ENCODE measurements at places on chromosomes 12 and 14.

- no peak for DNase-seq
These were observed 160.9 kb downstream of the VRK1 start for GRCh38 chr14:96958057-96958456.

- DNase-seq: no peak
These were observed at the start of gene BDKRB1 for GRCh38 chr14:96255501-96256366. TSS of gene BDKRB1 (plus strand) at chr14:96256210. CDS start at chr14:96263683, 7,473 bp downstream.

GRCh38 chr14:65003394-65003793, 16.7 kb downstream of the FNTB start:
- no peak for DNase-seq

- DNase-seq: peak; percentile 51
These were observed 23.2 kb downstream of the NGDN start for GRCh38 chr14:23492618-23493272.

DNA sequence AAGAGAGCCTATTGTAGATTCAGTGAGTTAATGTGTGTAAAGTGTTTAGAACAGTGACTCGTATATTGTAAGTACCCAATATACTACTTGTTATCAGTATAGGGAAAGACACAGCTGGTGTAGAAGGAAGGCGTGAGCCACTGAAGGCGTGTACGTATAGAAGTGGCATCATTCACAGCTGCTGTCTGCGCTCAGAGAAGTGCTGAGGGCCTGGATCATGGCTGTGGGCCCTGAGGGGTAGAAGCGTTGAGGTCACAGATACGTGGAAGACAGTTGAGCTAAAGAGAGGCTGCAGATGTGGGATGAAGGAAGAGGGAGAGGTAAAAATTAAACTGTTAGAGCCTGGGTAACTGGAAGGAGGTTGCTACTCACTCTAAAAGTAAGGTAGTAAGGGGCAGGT, 5.9 kb downstream of the C12orf75 start:
- no peak for DNase-seq

DNA sequence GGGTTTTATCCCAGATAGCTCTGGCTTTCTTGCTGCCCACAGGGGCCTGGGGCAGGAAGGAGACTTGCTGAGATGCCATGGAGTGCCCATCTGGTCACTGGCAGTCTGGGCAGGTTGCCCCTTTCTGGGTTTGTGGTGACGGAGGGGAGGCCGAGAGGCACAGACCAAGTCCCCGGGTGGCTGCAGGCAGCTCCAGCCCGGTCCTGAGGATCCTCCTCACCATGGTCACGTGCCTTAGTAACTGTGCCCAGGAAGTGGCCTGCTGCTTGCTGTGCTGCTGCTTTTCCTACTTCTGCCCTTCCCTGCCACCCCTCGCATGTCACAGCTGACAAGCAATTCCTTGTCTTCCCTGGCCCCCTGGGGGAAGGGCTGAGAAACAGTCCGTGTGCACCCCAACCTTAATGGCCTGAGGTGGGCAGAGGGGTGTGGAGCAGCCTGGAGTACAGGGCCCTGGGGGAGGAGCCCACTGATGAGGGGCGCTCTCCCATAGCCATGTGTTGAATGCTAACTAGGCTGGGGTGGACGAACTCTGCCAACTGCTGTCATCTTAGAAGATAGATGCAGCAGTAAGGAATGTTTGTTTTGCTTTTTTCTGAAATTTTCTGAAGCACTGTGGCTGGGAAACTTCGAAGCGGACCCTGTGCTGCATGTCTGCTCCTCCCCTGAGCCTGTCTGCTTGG, 54.9 kb upstream of the SRSF5 start:
- no peak for DNase-seq

DNA sequence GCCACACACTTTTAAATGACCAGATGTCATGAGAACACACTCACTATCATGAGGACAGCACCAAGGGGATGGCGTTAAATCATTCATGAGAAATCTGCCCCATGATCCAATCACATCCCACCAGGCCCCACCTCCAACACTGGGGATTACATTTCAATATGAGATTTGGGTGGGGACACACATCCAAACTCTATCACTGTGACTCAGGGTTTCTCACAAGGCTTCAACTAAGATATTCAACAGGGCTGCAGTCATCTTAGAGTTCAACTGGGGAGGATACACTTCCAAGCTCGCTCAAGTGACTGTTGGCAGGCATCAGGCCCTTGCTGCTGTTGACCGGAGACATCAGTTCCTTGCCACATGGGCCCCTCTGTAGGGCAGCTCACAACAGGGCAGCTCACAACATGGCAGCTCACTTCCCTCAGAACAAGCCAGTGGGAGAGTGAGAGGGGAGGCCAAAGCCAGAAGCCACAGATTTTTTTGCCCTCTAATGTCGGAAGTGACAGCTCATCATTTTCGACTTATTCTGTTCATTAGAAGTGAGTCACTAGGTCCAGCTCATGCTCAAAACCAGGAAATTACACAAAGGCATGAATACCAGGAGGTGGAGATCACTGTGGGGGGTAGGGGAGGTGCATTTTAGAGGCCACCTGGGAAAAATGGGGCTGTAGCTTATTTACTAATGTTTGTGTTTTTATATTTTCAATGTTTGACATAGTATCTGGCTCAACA, 50.8 kb upstream of the PTHLH start:
- DNase-seq: no peak

- no peak for DNase-seq
These were observed 113.1 kb upstream of the OVCH1 start for GRCh38 chr12:29610473-29611170.

- peak; percentile 51 for DNase-seq
These were observed 59.2 kb upstream of the TSPAN8 start for GRCh38 chr12:71216725-71217579.

DNA sequence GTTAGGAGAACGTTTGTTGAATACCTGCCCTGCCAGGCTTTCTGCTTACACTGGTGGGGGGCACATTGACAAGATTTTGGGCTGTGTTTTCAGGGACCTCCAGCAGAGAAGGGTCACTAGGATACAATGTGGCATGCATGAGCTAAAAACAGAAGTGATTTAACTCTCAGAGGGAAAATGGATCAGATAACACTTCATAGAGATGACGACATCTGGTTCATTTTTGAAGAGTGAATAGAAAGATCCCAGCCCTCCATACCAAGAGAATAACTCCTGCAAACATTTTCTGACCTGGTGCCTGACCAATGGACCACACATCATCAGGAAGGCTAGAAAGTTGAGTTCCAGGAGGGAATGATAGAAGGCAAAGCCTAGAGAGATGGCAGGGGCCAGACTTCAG, 33.7 kb downstream of the CKB start:
- no peak for DNase-seq

DNA sequence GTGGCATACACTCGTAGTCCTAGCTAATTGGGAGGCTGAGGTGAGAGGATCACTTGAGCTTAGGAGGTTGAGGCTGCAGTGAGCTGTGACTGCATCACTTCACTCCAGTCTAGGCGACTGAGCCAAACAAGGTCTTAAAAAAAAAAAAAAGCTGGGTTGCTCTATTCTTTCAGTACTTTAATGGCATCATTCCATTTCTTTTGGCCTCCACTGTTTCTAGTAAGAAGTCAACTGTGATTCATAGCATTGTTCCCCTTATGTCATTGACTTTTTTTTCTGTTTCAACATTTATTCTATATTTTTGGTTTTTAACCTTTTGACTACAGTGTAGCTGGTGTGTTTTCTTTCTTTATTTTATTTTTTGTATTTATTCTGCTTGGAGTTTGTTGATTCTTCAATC, 16.7 kb upstream of the PRKCH start:
- DNase-seq: no peak

GRCh38 chr12:118813778-118814357, 167.5 kb upstream of the SRRM4 start:
- DNase-seq: peak; percentile 19

GRCh38 chr14:36652542-36653201, 9.0 kb upstream of the PAX9 start:
- no peak for DNase-seq

DNA sequence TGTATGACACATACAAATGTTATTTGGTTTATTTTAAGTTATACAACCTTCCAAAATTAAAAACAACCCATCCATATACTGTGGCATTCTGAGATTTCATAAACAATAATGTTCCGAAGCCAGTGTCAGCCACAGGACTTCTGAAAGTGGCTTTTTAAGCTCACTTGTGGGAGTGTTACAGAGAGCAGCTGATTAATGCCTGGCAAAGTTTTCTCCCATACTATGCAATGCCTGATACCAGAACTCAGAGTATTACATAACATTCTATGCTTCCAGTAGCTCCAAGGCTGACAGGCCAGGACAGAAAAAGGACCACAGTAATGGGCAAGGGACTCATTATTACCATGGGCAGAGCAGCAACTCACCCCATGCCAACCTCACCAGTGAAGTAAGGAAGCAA, 29.3 kb downstream of the NELL2 start:
- no peak for DNase-seq

- no peak for DNase-seq
These were observed 323.7 kb downstream of the CCDC91 start for GRCh38 chr12:28513983-28514382.

GRCh38 chr14:94676495-94677185, 64.4 kb downstream of the SERPINA3 start:
- no peak for DNase-seq

GRCh38 chr12:38431921-38432320, 115.3 kb downstream of the ALG10B start:
- no peak for DNase-seq

DNA sequence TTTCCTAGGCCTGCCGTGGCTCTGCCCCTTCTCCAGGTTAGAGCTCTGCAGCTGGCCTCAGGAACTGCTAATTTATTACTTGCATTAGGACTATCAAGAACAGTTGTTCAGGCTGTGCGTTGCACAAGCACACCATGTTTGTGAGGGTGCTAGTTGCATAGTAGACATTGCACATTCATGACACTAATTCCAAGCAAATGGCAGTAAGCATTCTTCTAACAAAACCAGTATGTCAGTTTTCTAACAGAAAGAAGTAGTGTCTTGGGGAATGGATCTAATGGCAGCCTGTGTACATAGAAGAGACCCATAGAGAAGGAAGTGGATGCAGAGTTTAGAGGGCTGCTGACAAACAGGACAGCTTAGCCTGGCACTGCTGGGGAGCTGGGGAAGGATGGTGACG, 53.9 kb downstream of the ERH start:
- no peak for DNase-seq

DNA sequence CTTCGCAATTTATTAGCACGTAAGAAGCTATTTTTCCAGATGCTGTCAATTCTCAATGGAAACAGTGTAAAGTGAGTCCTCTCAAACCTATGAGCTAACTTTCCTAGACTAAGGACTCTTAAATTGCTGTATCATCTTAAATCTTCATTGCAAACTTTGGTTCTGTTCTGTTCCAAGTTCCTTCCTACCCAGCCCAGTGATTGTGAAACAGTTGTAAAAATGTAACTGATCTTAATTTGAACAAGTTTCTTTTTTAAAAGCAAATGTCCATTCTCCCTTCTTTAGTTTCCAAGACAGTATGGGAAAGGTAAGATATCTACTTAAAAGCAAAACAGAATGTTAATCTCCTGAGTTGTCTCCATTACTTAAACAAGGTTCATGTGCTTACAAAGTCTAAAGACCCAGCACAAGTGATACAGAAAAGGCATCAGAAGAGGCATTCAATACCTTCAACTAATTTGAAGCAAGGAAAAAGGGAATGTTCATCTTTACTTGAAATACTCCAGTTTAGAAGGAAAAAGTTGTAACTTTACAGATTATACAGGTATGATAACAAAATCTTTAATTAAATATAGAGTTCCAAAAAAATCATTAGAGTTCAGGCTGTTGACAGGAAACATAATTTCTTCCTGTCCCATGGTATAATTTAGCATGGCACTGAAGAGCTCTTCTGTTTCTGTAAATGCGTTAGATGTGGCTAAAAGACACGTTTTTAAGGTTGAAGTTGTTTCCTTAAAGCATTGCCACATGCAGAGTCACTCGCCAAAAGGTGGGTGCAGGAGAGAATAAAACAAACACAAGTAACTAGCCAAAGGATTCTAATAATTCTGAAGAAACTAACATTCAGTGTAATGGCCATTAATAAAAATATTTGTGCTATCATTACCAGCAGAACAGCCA, 101.5 kb upstream of the USP15 start:
- no peak for DNase-seq

GRCh38 chr12:30100741-30101140, 317.0 kb upstream of the TMTC1 start:
- no peak for DNase-seq

DNA sequence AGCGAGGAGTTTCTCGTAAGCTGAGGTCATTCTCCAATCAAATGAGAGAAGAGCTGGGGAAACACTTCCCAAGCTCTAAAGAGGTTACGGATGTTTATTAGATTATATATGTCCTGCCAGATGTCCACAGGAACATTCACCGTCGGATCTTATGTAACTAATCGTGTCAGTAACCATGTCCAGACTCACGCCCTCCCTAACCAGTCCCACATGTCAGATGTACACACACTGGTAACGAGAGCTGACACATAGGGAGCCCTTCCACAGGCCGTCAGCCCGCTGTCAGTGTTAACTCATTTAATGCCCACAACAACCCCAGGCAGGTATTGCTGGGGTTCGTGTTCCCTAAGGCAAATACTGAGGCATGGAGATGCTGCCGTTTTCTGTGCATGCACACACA, 223.7 kb upstream of the RTL1 start:
- DNase-seq: no peak

DNA sequence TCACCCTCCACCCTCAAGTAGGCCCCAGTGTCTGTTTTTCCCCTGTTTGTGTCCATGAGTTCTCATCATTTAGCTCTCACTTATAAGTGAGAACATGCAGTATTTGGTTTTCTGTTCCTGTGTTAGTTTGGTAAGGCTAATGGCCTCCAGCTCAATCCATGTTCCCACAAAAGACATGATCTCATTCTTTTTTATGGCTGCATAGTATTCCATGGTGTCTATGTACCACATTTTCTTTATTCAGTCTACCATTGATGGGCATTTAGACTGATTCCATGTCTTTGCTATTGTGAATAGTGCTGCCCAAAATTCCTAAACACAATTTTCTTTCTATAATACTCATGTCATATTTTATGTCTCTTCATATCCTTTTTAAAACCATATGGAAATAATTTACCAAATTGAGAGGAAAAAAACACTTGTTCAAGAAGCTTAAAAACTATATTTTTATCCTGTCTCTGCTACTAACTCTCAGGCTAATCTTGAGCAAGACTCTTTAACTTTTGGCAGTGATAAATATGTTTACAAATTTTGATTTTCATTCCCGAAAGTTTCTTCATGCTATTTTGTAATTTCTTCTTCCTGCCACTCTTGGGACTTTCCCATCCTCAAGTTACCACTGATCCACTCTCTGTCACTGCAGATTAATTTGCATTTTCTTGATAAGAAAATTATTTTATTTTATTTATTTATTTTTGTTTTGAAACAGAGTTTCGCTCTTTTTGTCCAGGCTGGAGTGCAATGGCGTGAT, 28.0 kb upstream of the OSBPL8 start:
- DNase-seq: no peak

DNA sequence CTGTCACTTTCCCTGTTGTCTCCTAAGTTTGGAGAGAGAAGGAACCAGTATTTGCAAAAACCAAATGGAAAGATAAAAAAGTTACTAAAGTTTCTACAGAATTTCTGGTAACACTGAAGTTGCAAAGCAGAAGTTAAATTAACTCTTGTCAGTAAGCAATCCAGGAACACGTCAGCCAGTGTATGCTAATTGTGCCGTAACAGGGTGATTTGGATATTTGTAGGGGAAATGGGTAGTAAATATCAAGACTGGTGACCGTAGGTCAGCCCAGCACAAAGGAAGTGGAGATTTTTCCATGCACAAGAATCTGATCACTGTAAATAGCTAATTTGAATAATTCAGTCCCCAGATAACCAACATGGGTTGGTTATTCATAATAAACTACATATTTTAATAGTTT, 2.3 kb downstream of the CDKN1B start:
- no peak for DNase-seq

- no peak for DNase-seq
These were observed 225.4 kb upstream of the CAND1 start for GRCh38 chr12:67043771-67044170.
